ENCODE measurements at places on chromosomes 3 and 15.

- peak; percentile 92 for DNase-seq
Observed at GRCh38 chr3:14371573-14372474, 30.6 kb upstream of the SLC6A6 start.

GRCh38 chr3:9553948-9554513 is 409 bp upstream of the LHFPL4 start:
- DNase-seq, result no peak

DNA sequence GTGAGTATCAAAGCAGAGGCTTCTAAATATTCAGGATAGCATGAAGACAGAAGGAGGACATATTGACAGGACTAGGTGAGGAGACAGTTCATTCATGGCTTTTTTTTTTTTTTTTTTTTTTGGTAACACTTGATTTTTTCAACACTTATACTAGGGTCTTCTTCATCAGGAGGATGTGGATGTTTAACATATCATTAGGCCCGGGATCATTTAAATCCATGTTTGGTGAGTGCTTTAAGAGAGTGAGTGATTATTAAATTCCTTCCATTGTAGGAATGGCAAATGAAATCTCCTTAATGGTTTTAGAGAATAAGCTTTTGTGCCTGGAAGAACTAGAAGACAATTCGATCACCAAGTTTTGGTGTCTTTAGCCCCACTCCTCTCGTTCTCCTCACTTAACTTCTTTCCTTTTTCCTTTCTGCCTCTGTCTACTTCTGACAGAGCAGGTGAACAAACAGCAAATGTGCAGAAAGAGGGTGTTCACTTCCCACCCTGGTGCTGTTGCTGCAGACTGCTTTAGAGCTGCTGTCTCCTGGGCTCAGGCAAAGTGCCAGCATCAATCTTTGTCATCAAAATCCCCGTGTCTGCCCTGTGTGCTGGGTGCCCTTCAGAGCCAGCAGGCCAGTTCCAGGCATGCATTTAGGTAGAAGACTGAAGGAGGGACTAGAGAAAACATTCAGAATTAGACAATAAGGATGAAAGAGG is 35.6 kb upstream of the RAB11A start:
- DNase-seq, result peak; percentile 12

DNA sequence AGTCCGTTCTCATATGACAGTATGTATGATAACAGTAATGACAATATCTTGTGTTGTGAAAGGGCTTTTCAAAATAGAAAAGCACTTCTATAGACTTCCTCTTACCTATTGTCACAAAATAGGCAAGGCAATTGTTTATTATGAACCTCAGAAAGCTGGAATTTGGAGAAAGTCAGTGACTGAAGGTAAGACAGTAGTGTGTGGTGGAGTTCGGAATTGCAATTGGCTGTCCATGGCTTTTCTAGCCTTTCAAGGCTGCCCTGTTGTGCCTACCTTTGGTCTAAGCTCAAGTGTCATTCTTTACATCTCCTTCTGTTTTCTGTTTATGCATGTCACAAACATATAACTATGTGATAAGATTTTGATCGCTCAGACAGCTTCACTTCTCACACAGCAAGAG is 219.3 kb upstream of the NR2E3 start:
- DNase-seq, result no peak

GRCh38 chr3:57681691-57682090 is 11.2 kb downstream of the DENND6A start:
- DNase-seq, result no peak

DNA sequence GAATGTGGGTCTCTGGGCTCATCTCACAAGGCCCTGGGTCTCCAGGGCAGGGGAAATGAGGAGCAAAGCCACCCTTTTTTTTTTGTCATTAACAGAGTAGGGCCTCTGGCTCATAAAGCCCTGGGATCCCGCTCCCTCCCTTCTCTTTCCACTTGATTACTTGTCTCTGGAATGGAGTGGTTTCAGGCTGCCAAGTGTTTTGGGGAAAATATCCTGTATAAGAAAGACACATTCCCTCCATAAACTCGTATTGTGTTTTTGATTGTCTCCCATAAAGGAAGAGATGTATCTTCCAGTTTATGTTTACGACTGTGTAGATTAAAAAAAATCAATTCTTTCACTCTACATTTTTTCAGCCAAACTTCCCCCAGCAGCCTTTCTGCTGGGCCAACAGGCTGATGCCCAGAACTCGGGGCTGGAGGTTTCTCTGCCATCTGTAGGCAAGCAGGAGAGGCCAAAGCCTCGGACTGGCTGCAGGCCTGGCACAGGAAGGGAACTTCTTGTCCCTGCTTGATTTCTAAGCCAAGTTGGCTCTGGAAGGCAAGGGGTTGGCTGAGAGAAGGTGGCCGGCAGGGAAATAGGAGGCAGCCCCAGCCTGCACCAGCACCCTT is 49.4 kb upstream of the INSYN1 start:
- no peak for DNase-seq

- DNase-seq, result no peak
Observed at GRCh38 chr3:12180218-12180617, 21.5 kb upstream of the TIMP4 start.

DNA sequence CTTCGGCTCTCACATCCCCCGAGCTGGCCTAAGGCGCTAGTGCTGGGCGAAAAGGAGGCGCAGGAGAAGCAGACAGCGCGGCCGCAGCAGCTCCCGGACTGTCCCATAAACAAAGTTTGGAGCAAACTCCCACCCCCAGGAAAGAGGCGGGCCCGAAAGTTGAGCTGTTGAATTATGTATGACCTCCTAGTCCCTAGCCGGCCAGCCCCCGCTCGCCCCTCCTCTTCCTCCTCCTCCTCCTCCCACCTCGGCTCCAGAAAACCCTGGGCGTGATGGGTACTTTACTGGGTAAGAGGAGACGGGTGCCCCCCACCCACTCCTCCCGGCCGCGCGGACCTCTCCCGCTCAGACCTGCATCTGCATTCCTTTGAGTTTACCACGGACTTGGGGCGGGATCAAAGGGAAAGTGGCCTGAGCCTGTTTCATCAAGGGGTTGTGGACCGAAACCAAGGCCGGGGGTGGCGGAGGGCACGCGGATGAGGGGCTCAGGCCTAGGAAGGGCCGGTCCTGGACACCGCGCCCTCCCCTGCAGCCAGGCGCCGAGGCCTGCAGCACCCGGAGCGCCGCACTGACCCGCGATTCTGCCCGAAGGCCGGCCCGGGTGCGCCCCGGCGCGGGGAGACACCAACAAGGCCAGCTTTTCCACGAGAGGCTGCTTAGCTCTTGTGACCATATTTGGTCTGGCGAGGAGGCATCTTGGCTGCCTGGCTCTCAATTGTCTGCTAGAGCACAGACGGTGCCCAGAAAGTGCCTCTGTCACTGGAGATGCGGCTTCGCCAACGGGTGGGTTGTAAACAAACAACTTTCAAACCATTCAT is at the start of gene WWTR1:
WWTR1 (minus strand) TSS at position 100 of the 818 bp plus-strand sequence. CDS start 719 bp downstream, outside the sequence.
- DNase-seq, result peak; percentile 40

GRCh38 chr3:43169987-43170386 is 64.1 kb upstream of the POMGNT2 start:
- DNase-seq, result no peak
